ENCODE measurements at places on chromosomes 5 and 9.
A peak's percentile ranks its signal among the peaks of the same experiment; 100 is the strongest.

DNA sequence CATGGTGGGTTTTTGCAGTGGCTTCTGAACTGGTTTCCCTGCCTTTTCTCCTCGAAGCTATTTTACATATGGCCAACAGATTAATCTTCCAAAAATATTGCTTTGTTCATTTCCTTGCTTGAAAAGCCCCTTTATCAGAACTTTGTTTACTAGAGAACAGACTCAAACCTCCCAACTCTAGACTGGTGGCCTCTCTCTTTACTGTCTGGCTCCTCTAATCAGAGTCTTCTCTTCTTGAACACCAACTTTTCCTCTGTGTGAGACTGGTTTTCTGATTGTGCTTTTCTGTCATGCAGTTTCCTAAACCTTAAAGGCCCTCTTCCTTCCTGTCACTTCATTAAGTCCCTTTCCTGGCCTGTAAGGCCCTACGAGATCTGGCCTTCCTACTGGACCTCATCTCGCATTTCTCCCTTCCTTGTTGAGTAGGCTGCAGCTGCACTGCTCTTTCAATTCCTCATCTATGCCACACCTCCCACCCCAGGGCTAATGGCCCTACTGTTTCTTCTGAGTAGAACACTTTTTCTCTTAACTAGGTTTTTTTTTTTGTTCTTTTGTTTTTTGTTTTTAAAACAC, 5.7 kb downstream of the C9orf43 start:
- no peak for DNase-seq

DNA sequence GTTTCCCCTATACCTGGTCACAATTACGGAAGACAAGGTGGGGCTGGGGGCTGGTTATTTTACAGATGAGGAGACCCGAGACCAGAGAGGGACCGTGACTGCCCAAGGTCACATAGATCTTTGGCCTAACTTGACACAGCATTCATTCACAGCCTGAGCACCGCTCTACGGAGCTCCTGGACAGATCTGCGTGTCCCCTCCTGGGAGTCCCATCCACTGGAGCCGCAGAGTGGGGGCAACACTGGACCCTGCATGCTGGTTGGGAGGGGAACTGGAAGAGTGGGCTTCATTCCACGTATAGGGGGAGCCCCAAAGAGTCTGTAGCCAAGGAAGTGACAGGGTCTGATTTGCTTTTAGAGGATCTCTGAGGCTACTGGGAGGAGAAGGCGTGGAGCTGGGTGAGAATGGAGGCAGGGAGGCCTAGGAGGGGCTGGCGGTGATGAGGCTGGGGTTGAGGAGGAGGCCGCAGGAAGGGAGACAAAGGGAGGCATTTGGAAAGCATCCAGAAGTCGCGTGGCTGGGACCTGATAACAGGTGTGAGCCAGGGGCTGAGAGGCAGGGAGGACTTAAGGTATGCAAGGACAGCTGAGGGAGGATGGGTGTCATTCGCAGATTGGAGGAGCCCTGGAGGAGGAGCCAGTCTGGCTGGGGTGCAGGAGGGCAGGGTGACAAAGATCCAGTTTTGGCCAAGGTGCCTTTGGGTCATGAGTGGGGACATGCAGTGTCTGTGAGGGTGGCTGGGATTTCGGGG, 64.3 kb upstream of the IER5L start:
- no peak for DNase-seq

DNA sequence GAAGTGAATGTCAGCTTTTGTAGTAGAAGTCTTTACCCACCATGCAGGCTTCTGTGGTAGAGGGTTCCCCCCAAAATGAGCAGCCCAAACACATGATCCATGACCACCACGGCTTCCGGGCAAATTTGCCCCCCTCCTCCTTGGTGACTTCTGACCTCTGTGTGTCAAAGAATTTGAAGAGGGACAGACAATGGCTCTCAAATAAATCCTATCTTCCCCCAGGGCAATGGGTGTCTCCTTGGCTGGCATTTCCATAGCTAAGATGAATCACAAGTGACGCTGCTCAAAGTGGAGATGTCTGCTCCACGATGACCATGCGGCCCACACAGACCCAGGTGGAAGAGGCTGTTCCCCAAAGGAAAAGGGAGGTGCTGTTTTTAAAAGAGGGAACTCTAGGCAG, 30.2 kb upstream of the BOD1 start:
- DNase-seq, result no peak

- DNase-seq, result no peak
These were observed 176.5 kb upstream of the TLE4 start for GRCh38 chr9:79395228-79395627.

GRCh38 chr5:90476391-90476790, 1.7 kb downstream of the POLR3G start:
- peak; percentile 25 for DNase-seq

GRCh38 chr5:143426437-143426991, 23.0 kb upstream of the NR3C1 start:
- DNase-seq, result no peak

- no peak for DNase-seq
These were observed 929.6 kb upstream of the WWC1 start for GRCh38 chr5:167361795-167362194.

- DNase-seq, result no peak
These were observed 22.5 kb downstream of the PPP3R2 start for GRCh38 chr9:101572316-101572715.

GRCh38 chr9:106481013-106481609, 381.9 kb upstream of the ZNF462 start:
- no peak for DNase-seq

GRCh38 chr5:37835380-37835973, 4.4 kb downstream of the GDNF start:
- DNase-seq, result no peak

DNA sequence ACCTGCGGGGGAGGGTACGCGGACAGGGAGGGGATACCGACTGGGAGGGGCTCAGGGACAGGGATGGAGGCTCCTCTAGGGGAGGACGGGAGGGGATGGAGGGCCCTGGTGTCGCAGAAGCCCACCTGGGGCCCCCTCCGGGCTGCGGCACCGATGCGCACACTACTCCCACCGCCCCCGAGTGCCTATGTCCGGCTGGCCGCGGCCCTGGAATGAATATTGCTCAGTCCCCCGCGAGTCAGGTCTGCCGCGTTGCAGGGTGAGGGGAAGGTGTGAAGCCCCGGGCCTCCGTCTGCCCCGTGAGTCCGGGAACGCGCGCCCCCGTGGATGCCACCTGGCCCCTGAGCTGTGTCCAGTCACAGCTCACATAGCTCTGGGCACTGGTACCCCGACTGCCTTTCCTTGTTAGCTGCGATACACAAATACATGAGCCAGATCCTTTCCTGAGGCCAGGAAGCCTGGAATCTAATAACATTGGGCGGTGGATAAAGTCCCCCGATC, 44.5 kb upstream of the PRSS3 start:
- no peak for DNase-seq

- no peak for DNase-seq
These were observed 264.7 kb upstream of the CCNG1 start for GRCh38 chr5:163172540-163173338.

- DNase-seq, result no peak
These were observed 4.8 kb downstream of the NAIF1 start for GRCh38 chr9:128062279-128062678.
